ENCODE measurements at places on chromosomes 4 and X.

GRCh38 chrX:40570346-40571093 lies 10.2 kb upstream of the ATP6AP2 start:
- peak; percentile 32 for ATAC-seq

- peak; percentile 85 for ATAC-seq
These were observed 222.1 kb downstream of the CAMK2D start for GRCh38 chr4:113539408-113539807.

DNA sequence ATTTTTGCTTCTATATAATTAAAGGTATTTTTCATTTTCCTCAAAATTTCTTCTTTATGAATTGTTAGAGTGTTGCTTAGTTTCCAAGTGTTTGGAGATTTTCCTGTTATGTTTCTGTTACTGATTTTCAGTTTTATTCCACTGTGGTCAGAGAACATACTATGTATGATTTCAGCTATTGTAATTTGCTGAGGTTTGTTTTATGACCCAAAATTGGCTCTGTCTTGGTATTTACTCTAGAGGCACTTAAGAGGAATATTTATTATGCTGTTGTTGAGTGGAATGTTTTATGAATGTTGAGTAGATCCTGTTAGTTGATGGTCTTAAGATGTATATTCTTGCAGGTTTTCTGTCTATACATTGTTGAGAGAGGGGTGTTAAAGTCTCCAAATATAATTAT lies 263.5 kb downstream of the PABPC4L start:
- no peak for ATAC-seq

DNA sequence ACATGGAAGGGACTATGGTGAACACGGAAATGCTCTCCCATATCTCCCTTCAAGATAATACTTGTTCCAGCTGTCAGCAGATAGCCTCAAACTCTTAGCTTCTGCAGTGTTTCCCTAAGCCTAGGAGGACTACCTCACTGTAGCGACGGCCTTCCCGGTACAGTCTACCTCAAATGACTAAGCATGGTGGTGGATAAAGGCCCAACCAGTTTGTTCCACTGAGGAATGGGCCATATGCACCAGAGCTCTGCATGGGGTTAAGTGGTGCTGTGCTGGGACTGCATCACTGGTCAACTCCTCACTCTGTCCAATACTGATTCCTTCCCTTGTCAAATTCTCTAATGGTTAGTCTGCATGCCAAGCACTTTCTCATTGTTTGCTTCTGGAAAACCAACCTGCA lies 119.6 kb upstream of the GNPDA2 start:
- no peak for ATAC-seq

GRCh38 chr4:138588501-138588900 lies 346.4 kb upstream of the SLC7A11 start:
- ATAC-seq: no peak

- ATAC-seq: no peak
These were observed 104.3 kb upstream of the UGT8 start for GRCh38 chr4:114494246-114494803.

DNA sequence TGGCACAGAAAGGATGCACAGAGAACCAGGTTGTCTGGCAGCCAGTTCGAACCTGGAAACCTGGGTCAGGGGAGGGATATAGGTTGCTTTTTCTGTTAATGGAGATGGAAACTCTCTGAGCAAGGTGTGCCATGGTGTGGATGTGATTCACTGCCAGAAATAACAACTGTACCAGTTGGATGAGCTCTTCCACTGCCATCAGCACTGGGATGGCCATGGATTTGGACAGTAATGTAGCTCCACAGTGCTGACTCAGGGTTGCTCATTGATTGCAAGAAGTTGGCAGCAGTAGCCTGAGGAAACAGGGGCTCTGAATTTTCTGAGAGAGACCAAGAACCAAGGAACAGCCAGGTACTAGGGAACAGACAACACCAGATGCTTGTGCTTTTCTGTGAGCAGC lies 33.8 kb downstream of the PNMA5 start:
- ATAC-seq: no peak

GRCh38 chr4:163875327-163875726 lies 380.8 kb downstream of the TMA16 start:
- no peak for ATAC-seq

DNA sequence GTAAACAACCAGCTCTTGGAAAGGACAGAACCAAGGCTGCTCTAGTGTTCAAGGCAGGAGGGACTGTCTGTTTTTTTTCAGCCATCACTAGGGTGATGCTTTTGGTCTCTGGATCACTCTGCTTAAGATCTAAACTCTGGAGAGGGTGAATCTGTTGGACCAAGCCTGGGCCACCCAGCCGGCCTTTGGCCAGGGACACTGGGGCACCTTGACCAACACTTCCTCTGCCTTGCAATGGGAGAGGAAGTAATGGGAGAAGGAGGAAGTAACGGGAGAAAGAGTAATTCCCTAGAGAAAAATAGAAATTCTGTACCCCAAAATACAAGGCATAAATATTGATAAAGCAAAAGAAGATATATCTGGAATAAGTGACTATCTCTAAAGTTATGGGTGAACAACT lies 12.9 kb downstream of the CHRNA9 start:
- no peak for ATAC-seq

DNA sequence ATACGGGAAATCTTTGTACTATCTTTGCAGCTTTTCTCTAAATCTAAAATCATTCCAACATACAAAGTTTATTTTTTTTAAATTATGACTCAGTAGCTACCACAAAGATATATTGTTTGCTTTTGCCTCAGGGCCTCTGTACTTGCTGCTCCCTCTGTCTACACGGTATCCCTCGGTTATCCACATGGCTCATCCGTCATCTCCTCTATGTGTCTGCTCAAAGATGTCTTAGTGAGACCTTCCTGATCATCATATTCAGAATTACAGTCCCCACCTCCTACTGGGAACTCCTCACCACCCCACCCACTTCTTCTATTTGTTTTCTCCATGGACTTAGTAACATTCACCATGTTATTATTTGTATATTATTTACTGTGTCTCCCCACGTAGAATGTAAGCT lies 107.8 kb downstream of the PARM1 start:
- no peak for ATAC-seq

GRCh38 chr4:86818211-86818610 lies 31.0 kb downstream of the SLC10A6 start:
- no peak for ATAC-seq

GRCh38 chrX:95733426-95733825 lies 951.2 kb upstream of the DIAPH2 start:
- ATAC-seq: no peak

DNA sequence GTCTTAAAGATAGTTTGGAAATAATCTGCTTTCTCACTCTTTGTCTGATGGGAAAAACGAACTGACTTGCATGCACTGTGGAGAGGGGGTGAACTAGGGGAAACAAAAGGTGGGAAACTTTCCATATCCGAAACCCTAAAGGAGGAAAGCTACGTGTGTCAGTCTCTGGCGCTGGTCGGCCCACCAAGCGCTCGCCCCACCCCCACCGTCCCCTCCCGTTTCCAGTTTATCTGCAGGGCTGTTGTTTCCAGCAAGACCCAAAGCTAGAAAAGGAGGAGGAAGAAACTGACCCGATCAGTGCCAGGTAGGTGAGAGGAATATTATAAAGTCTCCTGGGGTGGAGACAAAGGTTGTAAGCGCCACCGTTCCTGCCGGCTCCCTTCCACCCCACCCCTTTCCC lies 552 bp downstream of the TCEAL9 start:
- ATAC-seq: no peak

DNA sequence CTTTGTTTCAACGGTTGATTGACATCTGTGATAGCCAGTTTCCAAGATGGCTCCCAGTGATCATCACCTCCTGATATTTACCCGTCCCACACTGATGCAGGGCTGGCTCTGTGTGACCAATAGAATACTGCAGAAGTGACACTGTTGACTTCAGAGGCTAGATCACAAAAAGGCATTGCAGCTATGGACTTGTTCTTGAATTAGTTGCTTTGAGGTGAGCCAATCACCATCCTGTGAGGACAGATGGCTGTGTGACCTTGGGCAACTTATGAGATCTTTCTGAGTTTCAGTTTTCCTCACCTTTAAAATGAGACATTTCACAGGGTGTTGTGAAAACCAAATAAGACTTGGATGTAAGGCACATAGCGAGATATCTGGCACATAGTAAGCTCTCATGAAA lies 1.8 kb upstream of the GPR82 start:
- ATAC-seq: peak; percentile 39

DNA sequence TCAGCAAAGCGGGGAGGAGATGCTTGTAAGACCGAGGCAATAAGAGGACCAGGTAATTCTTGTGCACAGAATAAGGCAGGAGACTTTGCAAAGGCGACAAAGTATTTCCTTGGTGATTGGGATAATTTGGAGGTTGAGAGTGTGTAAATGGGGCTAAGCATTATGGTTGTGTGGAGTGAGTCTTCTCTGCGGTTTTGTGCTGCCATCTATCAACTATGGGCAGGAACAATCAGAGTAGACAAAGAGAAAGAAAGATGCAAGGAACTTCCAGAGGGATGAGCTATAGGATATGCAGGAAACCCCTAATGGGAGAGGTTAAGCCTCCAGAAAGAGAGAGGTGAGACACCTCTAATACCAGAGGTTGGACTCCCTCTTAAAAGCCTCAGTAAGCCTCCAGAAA lies 339.8 kb downstream of the PAPSS1 start:
- ATAC-seq: no peak

GRCh38 chr4:128782076-128782715 lies 27.3 kb upstream of the JADE1 start:
- peak; percentile 74 for ATAC-seq

DNA sequence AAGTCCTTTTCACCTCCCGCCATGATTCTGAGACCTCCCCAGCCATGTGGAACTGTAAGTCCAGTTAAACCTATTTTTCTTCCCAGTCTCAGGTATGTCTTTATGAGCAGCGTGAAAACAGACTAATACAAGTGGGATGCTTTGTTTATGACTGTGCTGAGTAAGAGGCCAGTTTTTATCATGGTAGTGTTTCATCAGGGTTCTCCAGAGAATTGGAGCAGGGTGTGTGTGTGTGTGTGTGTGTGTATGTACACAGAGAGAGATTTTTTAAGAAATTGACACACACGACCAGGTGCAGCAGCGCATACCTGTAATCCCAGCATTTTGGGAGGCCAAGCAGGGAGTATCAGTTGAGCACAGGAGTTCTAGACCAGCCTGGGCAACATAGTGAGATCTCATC lies 34.6 kb upstream of the SLC2A9 start:
- no peak for ATAC-seq

DNA sequence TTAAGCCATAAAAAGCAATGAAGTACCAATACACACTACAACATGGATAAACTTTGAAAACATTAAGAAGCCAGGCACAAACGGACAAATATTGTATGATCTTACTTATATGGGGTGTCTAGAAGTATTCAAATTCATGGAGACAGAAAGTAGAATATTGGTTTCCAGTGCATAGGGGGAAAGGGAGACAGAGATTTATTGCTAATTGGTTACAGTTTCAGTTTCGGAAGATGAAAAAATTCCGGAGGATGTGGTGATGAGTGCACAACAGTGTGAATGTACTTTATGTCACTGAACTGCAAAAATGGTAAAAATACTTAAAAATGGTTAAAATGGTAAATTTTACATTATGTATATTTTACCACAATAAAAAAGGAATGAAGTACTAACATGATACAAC lies 5.1 kb upstream of the PRDX4 start:
- peak; percentile 67 for ATAC-seq

- ATAC-seq: no peak
These were observed 77.6 kb upstream of the ZNF518B start for GRCh38 chr4:10534820-10535219.

DNA sequence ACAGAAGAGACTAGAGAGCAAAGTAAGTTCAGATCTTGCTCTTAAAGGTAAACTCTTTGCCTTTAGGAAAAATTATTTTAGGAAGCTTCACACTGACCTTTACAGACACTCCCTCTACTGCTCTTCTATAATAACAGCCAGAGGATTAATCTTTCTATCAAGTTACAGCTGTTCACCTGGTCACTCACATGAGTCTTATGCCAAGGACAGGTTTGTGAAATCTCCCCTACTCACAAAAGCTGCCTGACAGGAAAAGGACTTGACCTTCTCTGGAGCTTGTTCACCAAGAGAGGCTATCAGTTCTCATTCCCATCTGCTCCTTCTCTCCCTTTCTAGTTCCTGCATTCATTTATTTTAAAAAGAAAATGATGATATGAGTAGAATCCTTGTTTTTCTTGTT lies 117.3 kb downstream of the C4orf51 start:
- ATAC-seq: no peak

DNA sequence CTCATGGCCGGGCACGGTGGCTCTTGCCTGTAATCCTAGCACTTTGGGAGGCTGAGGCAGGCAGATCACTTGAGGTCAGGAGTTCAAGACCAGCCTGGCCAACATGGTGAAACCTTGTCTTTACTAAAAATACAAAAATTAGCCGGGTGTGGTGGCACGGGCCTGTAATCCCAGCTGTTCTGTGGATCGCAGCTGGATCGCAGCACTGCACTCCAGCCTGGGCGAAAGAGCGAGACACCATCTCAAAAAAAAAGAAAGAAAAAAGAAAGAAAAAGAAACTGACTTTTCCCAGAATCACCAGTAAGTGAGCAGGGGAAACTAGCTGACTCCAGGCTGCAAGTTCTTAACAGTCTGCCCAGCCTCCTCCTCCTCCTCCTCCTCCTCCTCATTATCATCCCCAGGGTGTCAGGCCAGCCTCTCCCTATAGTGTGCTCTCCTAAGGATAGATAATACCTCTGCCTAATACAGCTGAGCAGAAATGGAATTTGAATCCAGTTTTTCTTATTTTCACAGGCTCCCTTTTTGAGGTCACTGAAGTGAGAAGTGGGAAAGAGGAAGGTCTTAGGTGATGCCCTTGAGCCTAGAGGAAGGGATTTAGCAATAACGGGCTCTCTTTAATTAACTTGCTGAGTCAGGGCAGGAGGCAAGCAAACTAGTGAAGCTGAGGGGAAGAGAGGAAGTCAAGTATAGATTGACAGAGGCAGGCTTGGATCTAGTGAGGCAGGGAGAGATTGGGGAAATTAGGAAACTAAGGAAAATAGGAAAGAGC lies 11.8 kb upstream of the ELF2 start:
- ATAC-seq: no peak

DNA sequence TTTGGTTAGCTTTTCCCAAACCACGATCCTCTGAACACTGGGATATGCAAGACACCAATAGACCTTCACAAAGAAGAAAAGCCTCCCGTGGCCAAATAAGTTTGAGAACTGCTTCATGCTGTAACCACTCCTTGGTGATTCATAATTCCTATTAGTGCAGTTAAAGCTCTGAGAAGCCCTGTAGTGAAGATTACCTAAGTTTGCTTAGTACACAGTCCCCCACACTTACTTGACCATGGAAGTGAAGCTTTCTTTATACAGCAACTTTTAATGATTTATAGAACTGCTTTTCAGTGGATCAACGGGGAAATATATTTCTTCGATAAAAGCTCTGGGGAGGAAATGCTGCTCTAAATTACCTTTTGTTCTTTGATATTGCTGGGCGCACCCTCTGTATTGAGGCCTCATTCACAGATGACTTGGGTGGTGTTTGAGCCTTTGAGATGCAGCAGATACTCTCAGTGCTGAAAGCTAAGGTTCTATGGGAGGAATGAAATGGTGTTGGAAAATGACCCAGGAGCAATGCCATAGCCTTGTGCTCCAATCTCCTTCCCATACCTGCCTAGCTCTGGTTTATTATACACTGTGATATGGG lies 67.4 kb downstream of the CBLL2 start:
- ATAC-seq: no peak
